HepG2 (cell line): ENCODE measurements at places on chromosomes 16 and 17. TPM values are rescaled to one million over a fixed set of nuclear protein-coding genes. Genes with fewer than 3 reads are reported as not detected.

The TRPV2 gene
- 7.3 and 13.6 TPM in 2 replicates for total RNA-seq

The CCL18 gene
- total RNA-seq, result not detected in 2 replicates

The NECAB2 gene
- 0.49 TPM in 1 of 2 replicates, not detected in the other for total RNA-seq

The MT1F gene
- total RNA-seq, result 169 and 211 TPM in 2 replicates

The OR2C1 gene
- total RNA-seq, result not detected in 2 replicates

The PTX4 gene
- not detected in 2 replicates for total RNA-seq

The PYDC1 gene
- not detected in 2 replicates for total RNA-seq

The MAP2K6 gene
- 33.6 and 48.4 TPM in 2 replicates for total RNA-seq

The SOX9 gene
- total RNA-seq, result 27.6 and 40.1 TPM in 2 replicates

The ZNF213 gene
- total RNA-seq, result 0.97 and 1.2 TPM in 2 replicates

The SLC6A2 gene
- 0.65 and 0.66 TPM in 2 replicates for total RNA-seq

The GDPD1 gene
- 3.8 and 7.7 TPM in 2 replicates for total RNA-seq

The KRT27 gene
- not detected in 2 replicates for total RNA-seq

The SHISA6 gene
- total RNA-seq, result not detected in 2 replicates

The SLC5A11 gene
- total RNA-seq, result 1.7 and 3.3 TPM in 2 replicates
